ENCODE measurements at places on chromosomes 11 and 22.

GRCh38 chr22:23401111-23401909, 178.8 kb downstream of the IGLL1 start:
- no peak for DNase-seq

- no peak for DNase-seq
Measured at GRCh38 chr11:33942954-33943353, 51.1 kb upstream of the LMO2 start.

- no peak for DNase-seq
Measured at GRCh38 chr22:17846326-17846992, 72.2 kb upstream of the BID start.

GRCh38 chr11:115869780-115870431, 365.7 kb upstream of the CADM1 start:
- peak; percentile 70 for DNase-seq

DNA sequence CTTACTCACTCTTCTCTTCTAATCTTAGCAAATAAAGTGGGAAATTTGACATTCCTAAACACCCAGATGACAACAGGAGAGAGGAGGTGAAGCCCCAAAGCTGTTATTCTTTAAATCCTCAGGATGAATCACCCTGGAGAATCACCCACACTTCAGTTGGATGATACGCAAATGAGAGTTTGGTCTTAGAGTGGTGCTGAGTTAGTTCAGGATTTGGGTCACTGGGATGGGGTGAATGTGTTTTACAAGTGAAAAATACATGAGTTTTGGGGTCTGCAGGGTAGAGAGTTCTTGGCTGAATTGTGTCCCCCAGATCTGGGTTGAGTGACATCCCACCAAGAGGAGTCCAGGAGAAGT, 117.2 kb downstream of the GGTLC2 start:
- no peak for DNase-seq

DNA sequence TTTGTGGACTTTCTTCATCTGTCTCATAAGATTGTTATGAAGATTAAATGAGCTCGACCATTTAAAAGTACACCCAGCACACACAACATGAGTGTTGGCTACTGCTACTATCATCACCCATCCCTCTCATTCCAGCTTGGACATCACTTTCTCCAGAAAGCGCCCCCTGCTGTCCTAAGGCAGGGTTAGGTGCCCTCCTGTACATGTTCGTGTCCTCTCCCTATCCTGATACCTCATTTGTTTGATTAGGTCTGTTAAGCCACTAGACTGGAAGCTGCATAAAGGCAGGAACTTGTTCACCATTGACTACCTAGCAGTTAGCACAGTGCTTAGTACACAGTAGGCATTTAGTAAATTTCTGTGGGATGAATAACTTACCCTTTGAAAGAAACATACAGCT, 85.5 kb downstream of the ENTHD1 start:
- DNase-seq, result peak; percentile 57

GRCh38 chr11:65211293-65212105, 29.8 kb downstream of the CAPN1 start:
- no peak for DNase-seq

DNA sequence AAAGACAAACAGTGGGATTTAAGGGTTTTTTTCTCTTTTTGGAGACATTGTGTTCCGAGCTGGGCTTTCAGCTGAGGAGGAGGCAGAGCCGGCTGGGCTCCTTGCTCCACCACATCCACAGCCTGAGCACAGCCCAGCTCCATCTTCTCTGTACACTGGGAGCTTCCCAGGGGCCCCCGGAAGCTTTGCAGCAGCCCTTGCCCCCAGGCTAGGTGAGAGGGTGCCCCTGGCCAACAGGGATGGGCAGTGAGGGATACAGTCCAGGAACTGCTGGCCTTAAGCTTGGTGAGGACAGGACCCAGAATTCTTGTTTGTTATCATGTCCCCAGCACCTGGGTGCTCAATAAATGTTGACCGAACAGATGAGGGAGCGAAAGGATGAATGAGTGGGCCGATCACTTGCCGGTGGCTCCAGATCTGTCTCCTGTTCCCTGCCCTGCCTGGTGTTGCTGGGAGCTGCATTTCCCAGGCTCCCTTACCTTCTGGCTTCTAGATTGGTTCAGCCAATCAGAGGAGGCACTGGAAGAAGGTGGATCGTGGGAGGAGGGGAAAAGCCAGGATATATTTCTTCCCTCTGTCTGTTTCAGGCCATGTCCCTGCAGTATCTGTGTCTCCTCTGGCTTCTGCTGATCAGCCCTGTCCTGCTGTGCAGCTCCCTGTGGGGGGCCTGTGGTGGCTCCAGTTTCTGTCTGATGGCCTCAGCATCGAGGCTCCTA, 26.5 kb upstream of the NECTIN1 start:
- no peak for DNase-seq

- no peak for DNase-seq
Measured at GRCh38 chr11:120205596-120206161, 5.2 kb upstream of the OAF start.

DNA sequence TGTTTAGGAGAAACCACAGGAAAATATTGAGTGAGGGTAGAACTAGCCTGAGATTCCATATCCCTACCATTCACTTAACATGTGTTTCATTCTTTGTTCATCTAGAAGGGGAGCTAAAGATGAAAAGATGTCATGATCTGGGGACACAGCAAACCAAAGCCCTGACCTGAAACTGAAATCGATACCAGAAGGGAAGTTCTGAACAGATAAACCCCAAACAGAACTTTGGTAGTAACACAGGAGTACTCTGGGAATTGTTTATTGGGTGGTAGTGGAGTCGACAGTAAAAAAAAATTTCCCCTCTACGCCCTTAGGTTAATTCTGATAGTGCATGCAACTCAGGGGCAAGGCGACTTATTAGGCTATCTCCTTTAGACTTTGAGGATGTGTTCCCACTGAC, 27.2 kb downstream of the OR2AT4 start:
- no peak for DNase-seq

- DNase-seq, result no peak
Measured at GRCh38 chr11:62295504-62295903, 3.4 kb downstream of the SCGB1D4 start.

DNA sequence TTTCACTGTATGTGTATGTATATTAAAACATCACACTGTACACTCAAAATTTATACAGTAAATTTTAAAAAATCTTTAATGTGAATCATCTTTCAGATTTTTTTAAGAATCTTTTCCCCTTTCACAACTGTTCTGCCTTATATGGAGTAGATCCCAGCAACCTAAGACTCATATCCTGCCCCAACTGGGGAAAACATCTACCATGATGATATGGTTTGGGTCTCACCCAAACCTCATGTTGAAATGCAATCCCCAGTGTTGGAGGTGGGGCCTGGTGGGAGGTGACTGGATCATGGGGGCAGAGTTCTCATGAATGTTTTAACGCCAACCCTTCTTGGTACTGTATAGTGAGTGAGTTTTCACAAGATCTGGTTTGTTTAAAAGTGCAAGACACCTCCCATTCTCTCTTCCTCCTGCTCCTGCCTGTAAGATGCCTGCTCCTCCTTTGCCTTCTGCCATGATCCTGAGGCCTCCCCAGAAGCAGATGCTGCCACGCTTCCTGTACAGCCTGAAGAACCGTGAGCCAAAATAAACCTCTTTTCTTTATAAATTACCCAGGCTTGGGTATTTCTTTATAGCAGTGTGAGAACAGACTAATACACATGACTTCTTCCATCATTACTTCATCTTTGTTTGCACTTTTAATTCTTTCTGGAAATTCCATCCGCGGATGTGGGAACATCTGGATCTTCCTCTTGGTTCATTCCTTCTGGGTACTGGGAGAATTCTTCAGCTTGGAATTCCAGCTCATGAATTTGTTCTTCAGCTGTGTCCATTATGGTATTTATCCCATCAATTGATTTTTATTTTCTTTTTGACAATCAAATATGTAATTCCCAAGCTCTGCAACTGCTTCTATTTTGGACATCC, 36.9 kb downstream of the LINC01488 start:
- no peak for DNase-seq

GRCh38 chr11:33643167-33643824, 57.3 kb downstream of the C11orf91 start:
- DNase-seq, result no peak

DNA sequence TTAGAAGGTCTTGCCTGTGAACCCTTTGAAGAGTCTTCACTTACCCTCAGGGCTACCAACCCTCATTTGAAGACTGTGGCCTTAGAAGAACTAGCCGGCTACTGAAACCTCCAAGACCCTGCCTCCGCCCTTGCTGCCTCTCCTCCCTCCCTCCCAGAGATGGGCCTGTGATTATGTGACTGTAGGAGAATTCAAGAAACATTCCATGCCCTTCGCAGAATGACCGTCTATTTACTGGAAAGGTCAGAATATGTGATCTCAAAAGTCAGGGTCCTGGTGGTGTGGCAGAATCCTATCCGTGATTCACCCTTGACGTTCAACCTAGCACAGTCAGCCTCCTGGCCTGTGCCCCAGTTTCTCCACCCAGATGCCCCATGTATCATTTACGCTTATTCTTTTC, 109.6 kb downstream of the CTNND1 start:
- DNase-seq, result no peak

DNA sequence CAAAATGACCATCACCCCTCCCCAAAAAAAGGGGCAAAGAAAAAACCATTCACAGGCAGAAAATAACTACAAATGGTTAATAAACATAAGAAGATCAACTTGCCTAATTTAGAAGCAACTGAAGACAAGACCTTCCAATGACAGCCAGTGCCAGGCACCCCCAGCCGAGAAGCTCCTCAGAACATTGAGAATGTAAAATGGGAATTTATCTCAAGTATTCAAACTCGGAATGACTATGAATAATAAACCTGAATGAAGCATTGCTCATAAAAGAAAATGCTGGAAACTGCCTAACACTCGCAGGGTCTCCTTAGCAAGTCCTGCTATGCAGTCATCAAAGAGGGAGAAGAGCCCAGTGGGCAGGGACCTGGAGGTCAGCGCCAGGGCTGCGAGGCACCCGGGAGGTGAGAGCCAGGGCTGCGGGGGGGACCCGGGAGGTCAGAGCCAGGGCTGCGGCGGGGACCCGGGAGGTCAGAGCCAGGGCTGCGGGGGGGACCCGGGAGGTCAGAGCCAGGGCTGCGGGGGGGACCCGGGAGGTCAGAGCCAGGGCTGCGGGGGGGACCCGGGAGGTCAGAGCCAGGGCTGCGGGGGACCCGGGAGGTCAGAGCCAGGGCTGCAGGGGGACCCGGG, 23.2 kb upstream of the MOB2 start:
- no peak for DNase-seq

GRCh38 chr11:7597620-7598019, 75.7 kb downstream of the CYB5R2 start:
- no peak for DNase-seq

DNA sequence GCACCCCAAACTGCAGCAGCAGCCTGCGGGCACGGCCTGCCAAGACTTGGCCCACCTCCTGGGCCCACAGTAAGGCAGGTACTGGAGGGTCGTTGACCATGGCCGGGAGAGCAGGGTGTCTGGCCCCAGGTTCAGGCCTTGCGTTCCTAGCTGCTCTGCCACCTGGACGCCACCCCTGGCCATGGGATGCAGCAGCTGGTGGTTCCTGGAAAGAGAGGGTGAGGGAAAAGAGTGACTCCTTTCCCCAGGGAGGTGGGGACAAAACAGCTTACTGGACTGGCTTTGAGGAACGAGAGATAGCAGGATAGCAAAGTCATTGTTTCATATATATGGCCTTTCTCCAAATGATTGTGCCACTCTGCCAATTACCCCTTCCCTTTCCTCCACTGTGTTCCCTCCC, 1.8 kb downstream of the BSCL2 start:
- no peak for DNase-seq

DNA sequence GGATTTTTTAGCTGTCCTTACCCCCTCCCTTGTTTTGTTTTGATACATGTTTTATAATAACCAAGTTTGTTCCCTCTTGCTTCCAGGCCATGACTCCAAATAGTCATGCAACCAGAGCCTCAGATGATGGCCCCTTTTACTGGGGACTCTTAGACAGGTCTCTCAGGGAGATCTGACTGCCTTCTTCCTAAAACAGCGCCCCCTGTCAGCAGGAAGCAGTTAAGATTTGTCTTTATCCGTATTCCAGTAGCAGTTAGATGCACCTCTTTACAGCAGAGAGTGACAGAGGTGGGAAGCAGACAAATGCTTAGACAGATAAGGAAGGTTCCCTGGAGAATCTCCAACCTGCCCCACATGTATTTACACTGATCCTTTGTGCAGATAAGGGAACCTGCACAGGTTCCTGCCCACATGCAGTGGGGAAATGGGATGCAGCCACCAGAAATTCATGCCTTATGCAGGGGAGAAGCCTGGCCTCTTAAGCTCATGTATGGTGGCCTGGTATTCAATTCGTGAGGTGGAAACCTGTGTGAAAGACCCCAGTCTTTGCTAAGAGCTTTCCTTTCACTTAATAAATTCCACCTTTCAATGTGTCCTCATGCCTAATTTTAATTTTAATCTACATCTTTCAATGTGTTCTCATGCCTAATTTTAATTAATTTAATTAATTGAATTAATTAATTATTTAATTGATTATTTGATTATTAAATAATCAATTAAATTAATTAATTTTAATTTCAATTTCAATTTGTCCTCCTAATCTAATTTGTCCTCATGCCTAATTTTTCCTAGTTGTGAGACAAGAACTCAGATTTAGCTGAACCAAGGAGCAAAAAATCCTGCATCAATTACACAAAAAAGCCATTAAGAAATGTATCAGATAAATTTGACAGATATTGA, 11.5 kb upstream of the GLYAT start:
- DNase-seq, result no peak

GRCh38 chr22:35930933-35931332, 97.7 kb downstream of the RBFOX2 start:
- DNase-seq, result peak; percentile 55

GRCh38 chr11:109957601-109958000, 135.6 kb upstream of the ZC3H12C start:
- DNase-seq, result no peak

GRCh38 chr11:94107363-94107762, 21.3 kb upstream of the PANX1 start:
- DNase-seq, result no peak

DNA sequence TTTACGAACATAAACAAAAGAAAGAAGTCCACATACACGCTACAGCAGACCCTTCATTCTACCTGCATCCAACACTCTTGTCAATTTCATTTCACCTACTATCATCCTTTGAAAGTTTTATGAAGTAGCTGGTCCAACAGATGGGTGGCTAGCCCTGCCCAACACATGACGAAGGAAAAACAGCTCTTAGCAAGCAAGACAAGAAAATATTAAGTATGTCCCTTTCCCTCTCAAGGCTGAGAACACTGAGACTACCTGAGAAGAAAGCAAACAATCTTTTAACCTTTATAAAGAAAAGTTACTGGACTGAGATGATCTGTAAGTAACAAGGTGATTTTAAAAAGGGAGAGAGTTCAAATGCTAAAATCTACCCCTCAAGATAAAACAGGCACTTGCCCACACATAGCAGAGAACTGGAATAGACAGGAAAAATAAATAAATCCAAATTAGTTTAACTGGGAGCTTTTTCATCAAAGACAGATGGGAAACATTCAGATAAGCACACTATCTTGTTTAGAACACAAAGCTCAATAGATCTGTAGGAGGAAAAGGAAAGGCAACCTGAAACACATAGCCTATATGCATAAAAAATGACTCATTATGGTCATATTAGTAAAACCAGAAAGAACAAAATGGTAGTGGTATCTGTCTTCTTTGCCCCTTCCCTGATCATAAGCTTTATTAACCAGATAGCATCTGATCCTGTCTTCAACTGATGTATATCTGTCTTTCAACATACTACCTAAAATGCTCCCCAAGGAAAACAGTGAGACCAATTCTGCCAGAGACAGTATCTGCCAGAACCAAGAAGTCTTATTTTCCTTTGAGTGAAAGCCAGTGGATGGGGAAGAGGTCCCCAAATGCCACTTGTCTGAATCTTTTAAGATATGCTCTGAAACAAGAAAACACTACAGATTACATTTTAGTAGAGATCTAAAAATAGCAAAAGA, 104.3 kb downstream of the MRTFA start:
- no peak for DNase-seq

GRCh38 chr11:45023065-45023365, 72.3 kb upstream of the TP53I11 start:
- no peak for DNase-seq
